Stimulated activated CD8-positive, alpha-beta memory T cell treated with anti-CD3 and anti-CD28 coated beads, Interleukin-7, amount 100 ng/mL, for 1 hour (primary cell): ENCODE measurements at places on chromosomes 16 and 17.

GRCh38 chr17:66960613-66961012 lies 3.9 kb upstream of the CACNG4 start:
- DNase-seq = no peak

DNA sequence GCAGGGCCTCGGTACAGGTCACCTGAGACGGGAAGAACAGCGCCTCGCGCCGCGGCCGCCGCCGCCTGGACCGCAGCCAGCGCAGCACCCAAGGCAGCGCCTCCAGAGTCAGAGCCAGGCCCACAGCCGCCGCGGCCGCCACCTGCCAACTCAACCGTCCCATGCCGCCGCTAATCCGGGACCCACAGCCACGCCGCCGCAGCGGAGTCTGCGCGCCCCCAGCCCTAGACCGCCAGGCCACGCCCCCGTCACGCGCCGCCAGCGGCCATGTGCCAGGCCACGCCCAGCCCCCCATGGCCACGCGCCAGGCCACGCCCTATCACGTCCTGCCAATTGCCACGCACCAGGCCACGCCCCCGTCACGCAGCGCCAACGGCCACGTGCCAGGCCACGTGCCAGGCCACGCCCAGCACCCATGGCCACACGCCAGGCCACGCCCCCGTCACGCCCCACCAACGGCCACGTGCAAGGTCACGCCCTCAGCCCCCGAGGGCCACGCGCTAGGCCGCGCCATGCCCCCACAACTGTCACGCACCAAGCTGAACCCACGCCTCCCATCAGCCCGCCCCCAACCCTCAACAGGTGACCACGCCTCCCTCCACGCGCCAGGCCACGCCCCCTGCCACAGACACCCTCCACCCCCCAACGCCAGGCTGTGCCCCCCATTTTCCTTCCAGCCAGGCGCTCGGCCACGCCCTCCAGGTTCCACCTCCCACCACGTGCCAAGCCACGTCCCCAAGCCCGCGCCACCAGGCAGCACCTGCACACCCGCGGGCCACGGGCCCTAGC lies at the start of gene PLD6:
PLD6 (minus strand) TSS at position 210 of the 789 bp plus-strand sequence; CDS start at position 163, 47 bp downstream.
- peak; percentile 71 for DNase-seq

GRCh38 chr17:3475812-3476610 lies at the start of gene ASPA:
TSS of gene ASPA (plus strand) at chr17:3475997. CDS start at chr17:3476160, 163 bp downstream.
- DNase-seq = no peak

DNA sequence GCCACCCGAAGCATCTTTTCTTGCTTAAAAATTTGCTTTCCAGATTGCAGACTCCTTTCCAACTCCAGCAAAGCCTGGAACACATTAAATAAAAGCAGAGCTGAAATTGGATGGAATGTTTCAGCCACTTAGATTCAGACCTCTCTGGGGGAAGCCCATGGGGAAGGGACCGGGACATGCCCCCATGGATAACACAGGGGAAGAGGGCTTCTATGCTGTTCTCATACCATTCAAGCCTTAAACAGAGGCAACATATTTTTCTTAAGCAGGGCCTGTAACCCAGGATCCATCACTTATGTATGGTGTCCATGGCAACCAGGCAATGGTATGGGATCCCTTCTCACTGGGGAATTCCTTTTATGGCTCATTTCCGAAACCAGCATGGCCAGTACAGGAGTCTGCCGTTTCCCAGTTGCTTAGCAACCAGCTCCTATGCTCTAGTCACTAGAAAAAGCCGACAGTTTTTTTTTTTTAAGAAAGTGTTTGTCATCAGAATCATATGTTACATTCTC lies 62.0 kb upstream of the MARCHF10 start:
- no peak for DNase-seq

DNA sequence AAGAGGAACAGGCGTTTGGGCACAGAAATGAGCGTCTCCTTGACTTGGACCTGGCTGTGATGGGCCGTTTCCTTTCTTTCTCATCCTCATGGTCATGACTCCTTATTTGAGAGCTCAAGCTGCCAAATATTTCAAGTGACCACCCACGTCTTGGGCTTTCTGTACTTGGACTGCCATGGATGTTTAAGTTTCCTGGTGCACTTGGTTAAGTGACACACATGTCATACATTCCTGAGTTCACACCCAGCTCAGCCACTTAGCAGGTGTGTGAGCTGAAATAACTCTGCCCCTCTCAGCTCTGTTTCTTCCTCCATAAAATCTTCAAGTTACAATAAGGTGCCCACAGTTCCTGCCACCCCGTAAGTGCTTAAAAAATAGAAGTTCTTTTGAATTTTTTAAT lies 114.5 kb downstream of the CLEC16A start:
- DNase-seq = no peak

GRCh38 chr17:69547230-69547629 lies 132.7 kb downstream of the MAP2K6 start:
- DNase-seq = no peak

DNA sequence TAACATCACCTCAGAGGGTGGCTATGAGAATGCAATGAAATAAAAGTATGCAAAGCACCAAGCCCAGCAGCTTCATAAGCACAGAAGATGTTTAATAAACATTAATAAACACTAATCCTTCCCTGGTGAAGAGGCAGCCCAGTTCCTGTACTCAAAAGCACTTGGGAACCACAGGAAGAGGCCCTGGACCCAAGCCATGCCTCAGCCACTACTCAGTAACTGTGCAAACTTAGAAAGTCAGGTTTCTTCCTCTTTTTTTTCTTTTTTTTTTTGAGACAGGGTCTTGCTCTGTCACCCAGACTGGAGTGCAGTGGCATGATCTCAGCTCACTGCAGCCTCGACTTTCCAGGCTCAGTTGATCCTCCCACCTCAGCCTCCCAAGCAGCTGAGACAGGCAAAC lies 5.3 kb downstream of the ARHGAP17 start:
- no peak for DNase-seq

DNA sequence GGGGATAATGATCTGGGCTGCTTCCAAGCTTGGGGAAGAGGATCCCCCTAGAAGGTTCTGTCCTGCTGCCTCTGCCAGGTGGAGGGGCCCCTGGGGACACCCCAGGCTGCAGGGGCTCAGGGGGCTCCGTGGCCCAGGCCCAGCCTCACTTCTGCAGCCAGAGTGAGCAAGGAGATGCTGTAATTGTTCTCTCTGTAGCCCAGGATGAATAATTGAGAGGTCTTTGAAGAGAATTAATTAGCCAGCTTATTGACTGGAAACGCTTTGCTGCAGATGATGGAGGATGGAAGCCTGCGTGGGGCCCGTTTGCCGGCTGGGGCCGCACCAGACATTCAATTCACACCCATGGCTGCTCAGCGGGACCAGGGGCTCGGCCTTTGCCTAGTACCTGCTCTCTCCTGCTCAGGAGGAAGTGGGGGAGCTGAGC lies 38.5 kb downstream of the TMEM235 start:
- no peak for DNase-seq

GRCh38 chr16:80366023-80366422 lies 174.8 kb upstream of the DYNLRB2 start:
- DNase-seq = no peak

- no peak for DNase-seq
Observed at GRCh38 chr17:6045621-6046357, 24.4 kb upstream of the WSCD1 start.

GRCh38 chr17:79748295-79749099 lies 17.8 kb downstream of the ENPP7 start:
- no peak for DNase-seq

- no peak for DNase-seq
Observed at GRCh38 chr16:9599415-9600120, 508.1 kb downstream of the HAPSTR1 start.

GRCh38 chr16:1489077-1489476 lies 333 bp upstream of the PTX4 start:
- DNase-seq = no peak

DNA sequence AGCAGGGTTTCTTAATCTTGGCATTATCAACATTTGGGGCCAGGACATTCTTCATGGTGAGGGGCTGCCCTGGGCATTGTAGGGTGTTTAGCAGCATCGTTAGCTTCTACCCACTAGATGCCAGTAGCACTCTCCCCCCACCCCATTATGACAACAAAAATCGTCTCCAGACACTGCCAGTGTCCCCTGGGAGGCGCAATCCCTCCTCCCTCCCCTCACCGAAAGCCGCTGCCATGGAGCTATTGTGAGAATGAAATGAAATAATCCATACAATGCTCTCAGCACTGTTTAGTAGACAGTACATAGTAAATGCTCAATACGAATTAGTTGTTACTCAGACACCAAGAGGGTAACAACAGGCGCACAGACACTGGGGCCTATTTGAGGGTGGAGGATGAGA lies 502.9 kb downstream of the NPIPA7 start:
- DNase-seq = no peak

GRCh38 chr16:166375-167121 lies 770 bp downstream of the HBM start:
- no peak for DNase-seq

GRCh38 chr16:8310323-8310722 lies 280.0 kb downstream of the TMEM114 start:
- DNase-seq = no peak

- DNase-seq = no peak
Observed at GRCh38 chr16:50303605-50304466, 37.5 kb downstream of the ADCY7 start.

DNA sequence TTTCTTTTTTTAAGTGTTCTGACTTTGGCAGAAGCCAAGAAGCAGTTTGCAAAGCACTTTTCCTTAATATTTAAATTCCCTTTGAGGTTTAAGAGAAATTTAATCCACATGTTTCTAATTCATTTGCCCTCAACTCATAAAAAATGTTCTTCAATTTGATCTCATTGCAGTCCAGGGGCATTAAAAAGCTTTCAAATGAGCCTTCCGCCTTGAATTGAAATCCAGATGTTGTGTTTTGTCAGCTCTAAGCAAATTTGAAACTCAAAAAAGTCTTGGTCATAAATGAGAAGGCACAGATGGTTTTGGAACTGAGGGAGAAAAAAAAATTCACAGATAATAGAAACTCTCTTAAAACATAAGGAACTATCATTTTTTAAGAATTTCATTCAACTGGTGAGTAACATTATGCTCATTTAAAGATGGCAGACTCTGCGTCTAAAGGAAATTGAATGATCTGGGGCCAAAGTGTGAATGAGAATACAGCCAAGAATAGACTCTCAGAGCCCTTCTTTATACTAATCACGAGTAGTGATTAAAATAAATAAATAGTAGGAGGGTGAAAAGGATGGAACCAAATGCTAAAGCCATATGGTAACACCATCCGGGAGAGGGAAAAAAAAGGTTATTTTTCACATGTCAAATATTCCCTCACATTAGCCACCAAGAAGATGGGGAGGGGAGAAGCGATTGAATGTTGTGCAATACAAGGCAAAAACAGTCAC lies 1304.7 kb downstream of the CDH8 start:
- no peak for DNase-seq

- no peak for DNase-seq
Observed at GRCh38 chr17:8015957-8016631, 13.7 kb downstream of the GUCY2D start.

DNA sequence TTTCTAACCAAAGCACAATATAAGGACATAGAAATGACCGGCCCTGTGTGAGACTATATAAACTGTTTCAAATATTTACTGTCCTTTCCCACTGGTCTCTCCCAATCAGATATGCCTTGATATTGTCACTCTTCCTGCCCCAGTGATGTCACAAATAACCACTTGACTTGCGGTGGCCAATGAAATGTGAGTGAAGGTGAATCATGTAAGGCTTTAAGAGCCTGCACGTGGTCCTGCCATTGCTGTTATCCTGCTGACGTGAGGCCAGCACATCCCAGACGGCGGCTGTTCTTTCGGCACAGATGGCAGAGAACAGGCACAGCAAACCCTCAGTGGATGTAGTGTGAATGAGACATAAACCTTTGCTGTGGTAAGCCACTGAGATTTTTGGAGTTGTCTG lies 5.4 kb upstream of the KLHL11 start:
- DNase-seq = no peak

DNA sequence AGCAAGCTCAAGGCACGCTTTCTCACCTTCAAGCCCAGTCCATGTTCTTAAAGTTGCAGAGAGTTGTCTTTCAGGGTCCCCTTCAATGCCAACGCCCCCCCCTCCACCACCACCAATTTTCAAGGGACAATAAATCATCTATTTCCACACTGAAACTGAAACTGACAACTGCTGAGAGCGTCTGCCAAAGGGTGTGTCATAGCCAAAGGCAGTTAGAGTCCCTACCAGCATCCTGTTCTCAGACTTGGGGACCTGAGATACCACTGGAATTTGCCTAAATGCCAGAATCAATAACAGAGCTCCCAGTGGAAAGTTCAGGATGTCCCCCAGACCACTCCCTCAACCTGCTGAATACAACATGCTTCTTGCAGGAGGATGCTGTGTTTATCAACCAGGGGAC lies 133.2 kb upstream of the SOX9 start:
- DNase-seq = no peak

DNA sequence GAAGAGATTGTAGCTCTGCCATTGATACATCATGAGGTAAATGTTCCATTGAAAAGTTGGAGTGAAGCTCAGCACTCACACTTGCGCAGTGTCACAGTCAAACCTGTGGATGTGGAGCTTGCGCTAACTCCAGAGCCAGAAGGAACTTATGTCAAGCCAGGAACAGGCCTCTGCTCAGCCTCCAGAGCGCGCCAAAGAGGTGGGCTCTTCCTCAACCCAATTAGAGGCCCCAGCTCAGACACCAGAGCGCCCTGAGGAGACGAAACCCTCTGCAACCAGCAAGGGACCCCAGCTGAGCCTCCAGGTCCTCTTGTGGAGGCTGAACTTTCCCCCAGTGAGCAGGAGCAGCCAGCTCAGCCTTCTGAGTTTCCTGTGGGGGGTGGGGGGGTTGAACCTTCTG lies 61.5 kb upstream of the FBXO47 start:
- no peak for DNase-seq

- DNase-seq = no peak
Observed at GRCh38 chr16:81041696-81042095, 6.1 kb downstream of the ATMIN start.

- no peak for DNase-seq
Observed at GRCh38 chr17:75059369-75060345, 12.6 kb downstream of the KCTD2 start.

- DNase-seq = no peak
Observed at GRCh38 chr17:6575596-6575988, 19.2 kb upstream of the PITPNM3 start.

DNA sequence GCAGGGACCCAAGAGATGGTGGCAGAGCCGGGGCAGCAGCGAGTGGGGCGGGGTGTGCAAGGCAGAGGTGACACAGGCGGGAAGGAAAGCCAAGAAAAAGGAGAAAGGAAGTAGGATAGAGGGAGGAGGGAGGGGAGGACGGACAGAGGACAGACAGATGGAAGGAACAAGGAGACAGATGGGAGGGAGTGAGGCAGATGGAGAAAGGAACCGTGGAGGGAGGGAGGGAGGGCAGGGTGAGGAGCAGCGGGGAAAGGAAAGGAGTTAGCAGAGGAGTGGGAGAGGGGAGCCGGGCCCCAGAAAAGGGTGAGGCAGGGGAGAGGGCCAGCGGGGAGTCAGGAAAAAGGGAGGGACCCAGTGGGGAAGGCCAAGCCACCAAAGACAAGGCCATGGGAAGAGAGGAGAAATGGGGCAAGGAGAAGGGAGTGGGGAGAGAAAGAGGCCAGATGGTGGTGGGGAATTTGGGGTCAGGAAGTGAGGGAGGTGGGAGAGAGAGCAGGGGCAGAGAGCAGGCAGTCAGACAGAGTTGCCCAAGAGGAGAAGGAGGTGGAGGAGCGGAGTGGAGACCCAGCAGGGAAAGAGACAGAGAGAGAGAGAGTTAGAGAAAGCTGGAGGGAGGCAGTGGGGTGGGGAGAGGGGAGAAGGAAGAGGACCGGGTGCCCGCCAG lies 13.2 kb upstream of the ASGR1 start:
- no peak for DNase-seq
